ENCODE measurements at places on chromosomes 3 and 15.

DNA sequence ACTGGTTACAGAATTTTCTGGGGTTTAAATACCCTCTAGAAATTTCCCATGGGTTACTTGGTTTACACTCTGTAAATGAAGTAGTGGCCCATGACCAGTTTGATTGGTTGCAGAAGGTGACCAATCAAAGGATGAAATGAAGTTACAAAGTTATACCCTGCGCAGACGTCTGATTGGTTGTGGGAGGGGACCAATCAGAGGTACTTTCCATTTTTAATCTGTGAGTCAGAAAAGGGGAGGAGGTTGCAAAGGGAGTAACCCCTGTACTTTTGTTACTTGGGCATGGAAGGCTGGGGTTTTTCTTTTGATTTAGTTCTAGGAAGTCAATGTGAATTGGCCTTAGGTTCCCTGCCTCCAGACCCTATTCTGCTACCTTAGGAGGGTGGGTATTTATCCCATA lies 18.7 kb upstream of the APH1B start:
- DNase-seq, result no peak

GRCh38 chr3:148004331-148004730 lies 595.2 kb downstream of the ZIC1 start:
- DNase-seq, result no peak

DNA sequence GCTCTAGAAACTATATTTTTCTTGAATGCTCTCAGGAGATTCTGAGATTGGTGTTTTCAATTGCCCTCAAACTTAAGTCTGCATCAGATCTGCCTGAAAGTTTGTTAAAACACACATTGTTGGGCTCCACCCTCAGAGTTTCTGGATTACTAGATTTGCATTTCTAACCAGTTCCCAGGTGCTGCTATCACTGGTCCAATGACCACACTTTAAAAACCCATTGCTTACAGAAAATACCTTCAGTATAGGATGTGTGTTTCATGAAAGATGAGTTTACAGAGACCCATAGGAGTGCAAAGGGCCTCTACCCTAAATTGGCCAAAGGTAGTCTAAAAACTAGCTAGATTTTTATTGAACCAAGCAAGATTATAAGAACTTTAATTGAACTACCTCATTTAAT lies 17.8 kb downstream of the GRM7 start:
- DNase-seq, result peak; percentile 8

DNA sequence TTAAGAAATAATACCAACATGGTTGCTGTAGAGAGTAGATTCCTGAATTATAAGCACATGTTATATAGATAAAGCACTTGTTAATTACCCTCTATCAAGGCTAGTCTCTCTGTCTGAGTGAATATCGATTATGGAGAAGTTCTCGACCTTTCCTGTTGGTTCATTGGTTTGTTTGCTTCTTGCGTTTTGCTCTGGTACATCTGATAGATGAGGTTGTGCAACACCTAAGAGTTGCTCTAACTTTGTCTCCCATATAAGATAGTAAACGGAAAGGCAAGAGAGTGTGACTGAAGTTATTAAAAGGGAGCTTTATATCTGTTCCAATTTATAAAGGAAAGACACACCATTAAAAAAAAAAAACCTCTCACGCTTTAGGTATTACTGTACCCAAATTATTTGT lies 69.0 kb downstream of the PYDC2 start:
- no peak for DNase-seq

- no peak for DNase-seq
Measured at GRCh38 chr3:27596921-27597320, 112.7 kb upstream of the SLC4A7 start.

- DNase-seq, result no peak
Measured at GRCh38 chr3:172112078-172112733, 72.8 kb downstream of the FNDC3B start.

- DNase-seq, result no peak
Measured at GRCh38 chr3:101720851-101721840, 3.3 kb upstream of the CEP97 start.

DNA sequence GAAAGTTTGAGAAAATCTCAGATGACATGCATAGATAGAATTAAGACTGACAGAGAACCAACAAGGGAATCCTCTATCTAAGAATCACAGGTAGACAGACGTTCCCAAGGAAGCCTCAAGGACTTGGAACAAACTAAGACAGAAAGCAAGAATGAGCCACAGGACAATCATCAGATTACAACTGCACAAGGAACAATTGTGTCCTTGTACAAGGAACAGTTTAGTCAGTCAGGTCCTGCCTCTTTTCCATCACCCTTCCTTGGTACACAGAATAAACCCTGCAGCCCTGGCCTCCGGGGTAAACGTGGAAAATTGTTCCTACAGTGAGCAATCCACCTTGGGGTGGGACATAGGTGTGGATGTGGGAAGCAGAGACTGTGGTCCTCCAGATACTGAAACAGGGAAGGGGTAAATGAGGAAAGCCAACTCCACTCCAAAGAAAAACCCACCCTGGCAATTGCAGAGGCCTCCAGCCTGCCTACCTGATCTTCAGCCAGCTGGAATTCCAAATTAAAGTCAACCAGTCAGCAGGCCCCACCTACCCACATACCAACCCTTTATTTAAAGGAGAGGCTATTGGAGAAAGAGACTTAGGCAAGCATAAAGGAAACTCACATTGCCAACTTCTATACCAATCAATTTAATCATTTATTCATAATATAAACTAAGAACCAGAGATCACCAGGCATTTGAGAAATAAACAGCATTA lies 73.4 kb downstream of the ULK4 start:
- peak; percentile 4 for DNase-seq

- no peak for DNase-seq
Measured at GRCh38 chr15:40070166-40070557, 31.2 kb upstream of the SRP14 start.

DNA sequence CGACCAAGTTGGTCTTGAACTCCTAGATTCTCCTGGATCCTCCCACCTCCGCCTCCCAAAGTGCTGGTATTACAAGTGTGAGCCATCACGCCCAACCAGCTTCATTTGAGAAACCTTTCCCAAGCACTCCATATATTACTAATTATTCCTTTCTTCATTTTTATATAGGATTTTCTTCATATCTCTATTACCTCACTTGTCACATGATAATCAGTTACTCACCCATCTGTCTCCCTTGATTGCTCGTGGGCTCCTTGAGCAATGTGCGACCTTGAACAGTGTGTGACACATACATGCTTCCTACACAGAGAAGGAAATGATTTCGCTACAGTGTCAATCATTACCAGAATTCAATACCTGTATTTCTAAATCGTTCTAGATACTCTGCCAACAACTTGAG lies 110.7 kb upstream of the C2CD4B start:
- no peak for DNase-seq

GRCh38 chr3:102156426-102156825 lies 278.4 kb upstream of the ZPLD1 start:
- no peak for DNase-seq

- DNase-seq, result peak; percentile 1
Measured at GRCh38 chr3:119352863-119353527, 58.8 kb downstream of the ARHGAP31 start.

DNA sequence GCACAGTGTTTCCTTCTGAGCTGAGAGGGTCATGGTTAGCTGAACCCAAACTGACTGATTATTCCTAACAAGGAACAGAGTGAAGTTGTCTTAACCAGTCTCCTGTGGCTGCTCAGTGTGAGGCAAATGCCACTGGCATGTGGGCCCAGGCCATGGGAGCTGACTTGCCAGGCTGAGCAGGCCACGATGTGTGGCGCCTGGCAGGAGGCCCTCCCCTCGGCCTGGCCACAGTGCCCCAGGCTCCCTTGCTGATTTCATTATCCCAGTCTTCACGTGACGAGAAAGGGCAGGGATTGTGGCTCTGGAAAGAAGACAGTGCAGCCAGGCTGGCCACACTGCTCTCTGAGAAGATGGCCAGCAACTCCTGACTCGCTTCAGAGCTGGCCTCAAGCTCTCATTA lies 58.8 kb downstream of the SLCO2A1 start:
- DNase-seq, result no peak

DNA sequence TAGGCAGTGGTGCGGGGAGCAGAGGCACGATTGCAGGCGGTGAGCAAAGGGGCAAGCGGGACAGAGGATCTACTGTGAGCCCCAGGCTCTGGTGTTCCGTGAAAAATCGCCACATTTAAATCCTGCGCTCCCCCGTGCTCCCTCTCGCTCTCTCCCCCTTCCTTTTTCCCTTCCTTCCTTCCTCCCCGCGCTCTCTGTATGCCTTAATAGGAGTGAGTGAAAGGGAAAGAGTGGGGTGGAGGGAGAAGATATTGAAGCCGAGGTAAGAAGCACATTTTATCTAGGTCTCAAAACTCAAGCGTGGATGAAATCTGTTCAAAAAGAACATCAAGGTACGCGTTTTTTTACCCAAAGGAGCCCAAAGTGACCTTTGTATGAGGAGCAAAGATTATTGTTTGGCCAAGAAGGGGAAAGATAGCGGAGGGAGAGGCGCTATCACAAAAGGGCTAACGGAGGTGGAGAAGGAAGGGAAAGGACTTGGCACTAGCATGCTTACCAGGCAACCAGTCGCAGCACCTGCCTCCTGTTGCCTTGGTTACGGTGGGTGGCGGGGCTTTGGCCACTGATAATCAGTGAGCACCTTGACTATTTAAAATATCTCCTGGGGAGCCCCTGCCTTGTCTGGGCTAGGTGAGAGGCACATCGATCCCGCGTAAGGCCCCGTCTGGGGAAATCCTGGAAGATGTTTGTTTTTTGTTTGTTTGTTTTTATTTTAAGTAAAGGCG lies 14.9 kb upstream of the AEN start:
- peak; percentile 18 for DNase-seq

GRCh38 chr15:52463638-52464037 lies 65.0 kb downstream of the MYO5A start:
- DNase-seq, result no peak

DNA sequence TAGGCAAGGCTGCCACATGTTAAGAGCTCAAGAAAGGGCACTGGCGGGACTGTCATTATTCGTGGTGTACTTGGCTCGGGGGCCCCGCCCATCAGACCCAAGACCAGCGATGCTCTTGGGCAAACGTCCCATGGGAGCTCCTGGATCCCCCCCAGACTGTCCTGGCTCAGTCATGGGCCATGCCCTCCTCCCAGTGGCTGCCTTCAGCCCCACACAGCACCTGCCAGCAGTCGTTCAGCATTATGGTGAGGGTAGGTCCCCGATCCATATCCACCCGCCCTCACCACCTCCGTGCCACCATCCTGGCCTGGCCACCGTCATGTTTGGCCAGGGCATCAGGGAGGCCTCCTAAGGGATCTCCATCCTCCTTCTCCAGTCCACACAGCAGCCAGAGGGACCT lies 51.4 kb upstream of the IQSEC1 start:
- no peak for DNase-seq

GRCh38 chr15:60179786-60180391 lies 175.8 kb downstream of the FOXB1 start:
- no peak for DNase-seq

DNA sequence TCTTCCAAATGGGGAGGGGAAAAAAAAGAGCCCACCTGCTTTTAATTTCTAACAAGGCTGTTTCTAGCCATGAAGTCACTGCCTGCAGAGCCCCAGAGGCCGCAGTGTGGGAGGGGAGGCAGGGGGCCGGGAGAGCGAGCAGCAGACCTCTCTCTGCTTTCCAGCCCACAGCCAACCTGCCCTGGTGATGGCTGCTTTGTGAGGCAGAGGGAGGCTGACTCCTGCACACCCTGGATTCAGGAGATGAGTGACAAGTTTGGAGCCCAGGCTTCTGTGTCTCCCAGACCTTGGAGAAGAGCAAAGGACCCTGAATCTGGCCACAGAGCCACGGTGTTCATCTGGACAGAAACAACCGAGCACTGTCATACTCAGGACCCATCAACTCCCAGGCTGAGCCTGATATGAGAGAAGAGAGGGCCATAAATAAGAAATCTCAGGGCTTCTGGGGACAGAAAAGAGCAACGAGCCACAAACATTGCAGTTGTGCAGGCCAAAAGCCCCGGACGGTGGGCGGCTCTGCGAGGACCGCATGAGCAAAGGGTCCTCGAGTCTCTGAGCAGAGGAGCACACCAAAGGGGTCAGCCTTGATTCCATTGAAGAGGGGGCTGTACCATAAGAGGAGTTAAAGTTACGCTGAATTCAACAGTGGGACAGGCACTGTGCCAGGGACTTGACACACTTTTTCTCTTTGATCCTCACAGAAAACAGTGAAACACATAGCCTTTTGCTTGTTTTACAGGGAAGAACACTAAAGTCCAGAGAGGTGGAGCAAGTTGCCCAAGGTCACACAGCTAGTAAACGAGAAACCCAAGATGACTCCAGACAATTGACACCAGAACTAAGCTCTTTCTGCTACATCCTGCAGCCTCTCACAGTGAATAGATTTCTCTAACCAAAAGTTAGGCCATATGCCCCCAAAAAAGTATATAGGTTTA lies 97.2 kb downstream of the SEMA5B start:
- DNase-seq, result no peak

- no peak for DNase-seq
Measured at GRCh38 chr3:144085964-144086363, 114.3 kb downstream of the DIPK2A start.

DNA sequence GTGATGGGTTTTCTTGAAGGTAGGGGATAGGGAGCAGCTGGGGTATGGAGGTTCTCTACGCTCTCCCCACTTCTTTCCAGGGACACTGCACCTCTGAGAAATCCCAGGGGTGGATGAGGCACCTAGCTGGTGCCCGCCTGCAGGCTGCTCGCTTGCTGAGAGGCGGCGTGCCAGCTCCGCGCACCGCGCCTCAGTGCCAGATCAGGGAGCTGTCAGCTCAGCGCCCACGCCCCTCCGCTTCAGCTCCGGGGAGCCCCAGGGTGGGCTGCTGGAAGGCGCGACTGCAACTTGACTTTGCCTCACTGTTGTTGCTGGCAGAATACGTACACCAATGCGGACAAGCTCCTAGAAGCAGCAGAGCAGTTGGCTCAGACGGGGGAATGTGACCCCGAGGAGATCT lies 345.7 kb upstream of the UMPS start:
- no peak for DNase-seq

DNA sequence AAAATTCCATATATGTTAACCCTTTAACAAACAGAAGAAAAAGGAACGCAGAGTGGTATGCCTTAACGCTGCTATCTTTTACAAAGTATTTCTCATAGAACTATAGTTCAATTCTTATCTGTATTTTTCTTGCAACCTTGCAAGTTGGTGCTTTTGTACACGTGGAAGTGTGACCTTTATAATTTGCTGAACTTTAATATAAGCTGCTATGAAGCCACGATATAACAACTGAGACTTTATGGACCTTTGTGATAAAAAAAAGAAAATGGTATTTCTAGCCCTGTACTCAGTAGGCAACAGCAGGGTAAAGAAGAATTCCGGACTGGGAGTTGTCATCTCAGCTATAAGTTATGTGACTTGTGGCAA lies 6.3 kb upstream of the TFG start:
- no peak for DNase-seq

- no peak for DNase-seq
Measured at GRCh38 chr3:64905906-64906410, 218.2 kb upstream of the ADAMTS9 start.

DNA sequence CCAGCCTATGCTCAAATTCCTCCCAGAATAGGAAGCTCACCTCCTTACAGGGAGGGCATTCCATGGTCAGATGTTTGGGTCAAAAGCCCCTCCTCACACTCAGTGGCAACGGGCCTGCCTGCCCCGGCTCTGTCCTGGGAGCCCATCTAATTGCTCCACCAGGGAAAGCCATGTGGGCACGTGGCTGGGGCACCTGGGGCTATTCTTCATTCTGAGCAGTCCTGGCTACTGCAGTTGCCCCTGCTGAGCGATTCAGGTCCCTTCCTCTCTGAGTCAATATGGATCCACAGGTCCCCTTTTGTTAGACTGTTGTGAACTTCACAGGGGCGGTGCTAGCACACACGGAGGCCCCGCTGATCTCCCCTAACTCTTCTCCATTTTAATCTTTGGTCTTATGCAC lies 39.4 kb downstream of the TPRA1 start:
- DNase-seq, result no peak

Measured in NCI-H526 (cell line).